ENCODE measurements at places on chromosomes 1 and 21. TPM values are rescaled to one million over a fixed set of nuclear protein-coding genes. Genes with fewer than 3 reads are reported as not detected.

- DNase-seq: no peak
These were observed 194.6 kb downstream of the ST6GALNAC3 start for GRCh38 chr1:76269155-76269554.

DNA sequence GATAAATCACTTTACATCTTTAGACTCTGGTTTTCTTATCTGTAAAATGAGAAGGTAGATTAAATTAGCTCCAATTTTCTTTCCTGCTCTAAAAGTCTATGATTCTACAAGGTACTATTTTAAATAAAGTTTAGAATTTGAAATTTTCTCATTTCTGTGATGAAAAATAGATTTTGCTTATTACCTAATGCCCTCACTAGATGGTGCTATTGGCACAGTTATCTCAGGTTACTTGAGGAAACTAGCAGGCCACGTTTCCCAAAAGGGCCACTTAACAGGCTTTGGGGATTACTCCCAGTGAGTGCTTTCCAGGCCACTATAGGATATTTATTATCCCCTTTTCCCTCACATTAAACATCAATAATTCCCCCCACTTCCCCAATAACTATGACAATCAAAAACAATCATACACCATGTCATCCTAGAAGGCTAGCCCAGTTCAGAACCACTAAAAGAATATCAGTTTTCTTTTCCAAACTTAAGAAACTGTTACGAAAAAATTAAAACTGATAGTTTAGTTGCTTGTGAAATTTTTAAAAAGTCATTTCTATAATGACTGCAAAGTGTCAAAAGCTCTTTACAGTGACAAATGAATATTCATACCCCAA is 30.6 kb downstream of the OMA1 start:
- peak; percentile 65 for DNase-seq

DNA sequence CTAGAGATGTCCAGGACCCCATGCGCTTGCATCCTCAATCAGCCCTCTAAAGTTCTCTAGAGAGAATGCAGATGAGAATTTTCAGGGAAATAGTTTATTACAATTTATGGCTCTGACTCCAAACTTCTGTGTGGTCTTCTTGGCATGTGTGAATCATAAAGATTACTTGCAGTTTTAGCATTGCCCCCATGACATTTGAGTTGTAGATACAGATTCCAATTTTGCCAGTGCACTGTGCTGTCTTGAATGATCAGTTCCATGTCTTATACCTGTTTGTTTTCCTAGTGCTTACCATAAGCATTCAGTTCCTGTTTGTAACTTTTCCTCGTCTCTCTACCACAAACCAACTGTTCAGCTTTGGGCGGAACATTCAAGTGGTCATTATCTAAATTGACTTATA is 4.8 kb downstream of the KRTAP21-3 start:
- DNase-seq: no peak

DNA sequence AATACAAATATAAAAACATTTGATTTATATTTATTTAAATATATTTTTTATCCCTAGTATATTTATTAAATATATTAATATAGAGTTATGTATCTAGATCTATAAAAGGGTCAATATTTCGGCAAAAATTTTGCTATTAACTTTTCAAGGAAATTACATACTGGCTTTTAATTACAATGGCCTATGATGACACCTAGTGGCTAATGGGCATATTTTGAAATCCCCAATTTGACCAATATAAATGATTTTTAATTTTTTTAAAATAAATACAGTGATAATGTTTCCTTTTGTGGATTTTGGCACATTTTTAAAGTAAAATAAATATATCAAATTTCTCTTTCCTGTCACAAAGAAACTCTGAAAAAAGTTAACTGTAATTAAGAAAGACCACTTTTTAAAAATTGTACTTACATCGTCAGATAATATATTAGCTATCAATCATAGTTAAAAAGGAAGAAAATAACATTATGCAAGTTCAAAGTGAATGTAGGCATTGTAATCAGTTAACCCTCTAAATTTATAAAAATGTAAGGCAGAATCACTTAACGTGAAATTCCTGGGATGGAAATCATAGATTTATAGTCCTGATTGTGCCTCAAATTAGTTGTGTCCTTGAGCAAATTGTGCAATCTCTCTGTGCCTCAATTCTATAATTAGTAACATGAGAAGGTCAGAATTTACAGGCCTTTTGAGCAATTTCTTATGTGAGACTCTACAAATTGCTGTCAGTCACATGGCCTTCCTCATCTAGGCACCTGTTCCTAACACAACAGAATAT is 25.6 kb upstream of the RGS13 start:
- DNase-seq: no peak

GRCh38 chr1:101145449-101145820 is 91.4 kb upstream of the S1PR1 start:
- DNase-seq: no peak

DNA sequence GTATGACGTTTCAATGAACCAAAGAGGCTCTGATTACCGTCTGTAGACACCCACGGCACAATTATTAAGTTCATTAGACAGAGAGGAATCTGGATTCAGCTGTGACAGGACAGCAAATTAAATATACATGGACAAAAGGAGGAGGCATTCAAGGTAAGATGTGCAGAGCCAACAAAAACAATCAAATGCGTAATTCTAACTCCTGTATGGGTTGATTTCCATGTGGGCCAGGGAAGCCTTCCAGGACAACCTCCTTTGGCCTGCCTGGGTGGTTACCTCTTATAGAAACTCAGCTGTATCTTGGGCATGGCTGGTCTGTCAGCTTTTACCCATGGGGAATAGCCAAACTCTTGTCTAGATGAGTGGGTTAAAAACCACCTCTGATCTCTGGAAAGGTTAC is 43.8 kb downstream of the CCN1 start:
- DNase-seq: no peak

DNA sequence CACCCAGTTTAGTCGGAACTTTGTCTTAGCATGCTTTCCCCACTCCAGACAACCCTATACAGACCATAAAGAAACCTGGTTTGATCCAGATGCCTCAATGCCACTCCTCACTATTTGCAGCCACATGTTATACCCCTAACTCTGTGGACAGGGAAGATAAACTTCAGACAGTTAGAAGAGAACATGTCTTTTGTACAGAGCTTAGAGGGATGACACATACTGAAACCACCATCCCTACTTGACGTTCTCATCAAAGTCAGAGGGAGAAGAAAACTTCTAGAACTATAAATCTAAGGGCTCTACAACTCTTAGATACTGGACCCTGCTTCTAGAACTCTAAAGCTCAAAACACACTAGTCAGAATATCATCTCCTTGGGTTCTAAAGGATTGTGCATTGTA is 3.7 kb downstream of the SYT6 start:
- no peak for DNase-seq

DNA sequence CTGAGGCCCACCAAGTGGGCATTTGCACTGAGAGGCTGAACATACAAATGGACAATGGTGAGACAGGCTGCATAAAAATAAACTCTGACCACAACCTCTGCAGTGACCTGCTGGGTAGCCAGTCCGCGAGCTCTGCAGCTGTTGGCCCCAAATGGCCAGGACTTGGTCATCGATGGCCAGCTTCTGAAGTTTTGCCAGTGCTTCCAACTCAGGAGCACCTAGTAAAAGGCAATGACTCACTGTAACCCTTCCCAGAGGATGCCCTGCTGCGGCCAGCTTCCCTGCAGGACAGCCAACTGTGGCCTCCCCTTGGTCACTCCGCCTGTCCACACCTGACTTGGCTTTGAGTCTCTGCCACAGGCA is 185.4 kb downstream of the DYRK1A start:
- DNase-seq: no peak

DNA sequence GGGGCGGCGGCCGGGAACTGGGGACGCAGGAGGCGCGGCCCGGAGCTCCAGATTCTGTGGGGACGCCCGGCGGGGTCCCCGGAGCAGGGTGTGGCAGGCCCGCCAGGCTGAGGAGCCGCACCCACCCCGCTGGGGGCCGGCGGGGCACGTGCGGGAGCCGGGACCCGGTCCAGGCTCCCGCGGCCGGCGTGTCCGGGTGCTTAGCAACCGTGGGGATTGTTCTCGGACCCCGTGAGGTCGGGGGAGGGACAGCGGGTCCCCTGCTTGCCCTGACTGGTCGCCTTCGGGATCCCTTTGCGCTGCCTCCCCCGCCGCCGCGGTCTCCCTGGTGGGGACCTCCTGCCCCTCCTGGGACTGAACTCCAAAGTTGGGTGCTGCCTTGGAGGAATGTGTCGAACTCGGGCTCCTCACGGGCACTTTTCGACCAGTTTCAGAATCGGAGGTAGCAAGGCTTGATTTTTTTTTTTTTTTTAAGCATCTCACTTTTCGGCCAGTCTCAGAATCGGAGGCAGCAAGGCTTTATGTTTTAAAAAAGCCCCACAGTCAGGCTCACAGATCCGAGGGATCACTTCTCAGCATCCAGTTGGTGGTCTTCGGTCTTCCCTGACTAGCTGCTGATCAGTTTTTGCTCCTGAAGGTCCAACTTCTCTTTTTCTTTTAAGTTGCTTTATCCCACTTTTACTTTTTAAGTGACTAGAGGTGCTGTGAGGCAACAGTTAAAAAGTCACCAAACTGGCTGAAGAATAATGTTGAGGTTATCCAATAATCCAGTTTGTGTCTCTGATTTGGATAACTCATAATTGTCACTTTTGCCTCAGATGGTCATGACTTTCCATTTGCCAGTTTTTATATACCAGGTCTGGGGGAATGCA is 648 bp downstream of the FAM76A start:
- DNase-seq: peak; percentile 61

- no peak for DNase-seq
These were observed 3.1 kb downstream of the RNF220 start for GRCh38 chr1:44408212-44408582.

- DNase-seq: no peak
These were observed 29.1 kb downstream of the CENPF start for GRCh38 chr1:214632091-214632490.

The CELA3A gene
- polyA plus RNA-seq: not detected

The ZNF648 gene
- polyA plus RNA-seq: 0.27 TPM

The MGST3 gene
- polyA plus RNA-seq: 220 TPM

The FAM177B gene
- polyA plus RNA-seq: 0.36 TPM
